ENCODE measurements at places on chromosomes 2 and 18.

- DNase-seq = no peak
These were observed 1136.0 kb downstream of the LRP1B start for GRCh38 chr2:140994856-140995255.

- no peak for DNase-seq
These were observed 348.0 kb upstream of the MEX3C start for GRCh38 chr18:51545446-51545845.

DNA sequence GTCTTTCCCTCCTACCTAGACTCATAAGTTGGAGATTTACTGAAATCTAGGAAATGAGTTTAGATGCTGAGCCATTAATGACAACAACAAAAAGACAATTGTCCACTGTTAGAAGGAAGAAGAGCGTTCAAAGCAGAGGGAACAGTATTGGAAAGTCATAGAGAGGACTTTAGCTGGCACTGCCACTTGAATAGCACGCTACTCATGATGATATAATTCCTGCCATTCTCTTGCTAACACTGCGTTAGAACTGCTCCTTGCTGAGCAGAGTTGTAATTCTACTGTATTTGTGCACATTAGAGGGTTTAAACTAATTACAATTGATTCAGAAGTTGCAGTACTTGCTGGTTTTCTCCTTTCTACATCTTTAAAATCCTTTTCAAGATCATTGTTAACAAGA is 9.0 kb upstream of the AFTPH start:
- DNase-seq = no peak

GRCh38 chr2:127047716-127048617 is 59.0 kb downstream of the BIN1 start:
- DNase-seq = peak; percentile 18

GRCh38 chr2:173218326-173219056 is 136.2 kb upstream of the CDCA7 start:
- no peak for DNase-seq

Measured in femur (tissue), 1 donor.